GM12891 (cell line): ENCODE measurements at places on chromosomes 5 and 9.

DNA sequence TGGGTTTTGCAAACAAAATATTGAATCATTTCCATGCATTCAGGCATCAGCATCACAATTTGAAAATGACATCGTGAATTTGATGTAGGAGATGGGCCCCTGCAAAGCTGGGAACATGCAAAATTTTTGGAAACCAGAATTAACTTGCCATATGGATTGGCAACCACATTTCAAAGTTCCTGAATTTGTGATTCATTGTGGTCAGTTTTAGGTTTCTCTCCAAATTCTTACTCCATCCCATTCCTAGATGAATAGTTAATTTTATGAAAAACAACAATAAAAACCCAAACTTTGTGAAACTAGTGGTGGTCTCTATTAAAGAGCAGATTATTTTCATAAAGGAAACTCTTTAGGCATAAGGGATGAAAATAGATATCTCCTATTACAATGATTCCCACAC is 107.8 kb upstream of the SLIT3 start:
- no peak for DNase-seq

GRCh38 chr9:106307670-106308069 is 555.3 kb upstream of the ZNF462 start:
- no peak for DNase-seq

GRCh38 chr9:71683598-71684235 is 84.6 kb downstream of the CEMIP2 start:
- no peak for DNase-seq

- DNase-seq, result no peak
Observed at GRCh38 chr5:167296661-167297060, 994.8 kb upstream of the WWC1 start.

GRCh38 chr5:119370486-119370885 is 14.7 kb downstream of the TNFAIP8 start:
- no peak for DNase-seq

GRCh38 chr5:143692342-143692741 is 119.6 kb upstream of the HMHB1 start:
- no peak for DNase-seq

DNA sequence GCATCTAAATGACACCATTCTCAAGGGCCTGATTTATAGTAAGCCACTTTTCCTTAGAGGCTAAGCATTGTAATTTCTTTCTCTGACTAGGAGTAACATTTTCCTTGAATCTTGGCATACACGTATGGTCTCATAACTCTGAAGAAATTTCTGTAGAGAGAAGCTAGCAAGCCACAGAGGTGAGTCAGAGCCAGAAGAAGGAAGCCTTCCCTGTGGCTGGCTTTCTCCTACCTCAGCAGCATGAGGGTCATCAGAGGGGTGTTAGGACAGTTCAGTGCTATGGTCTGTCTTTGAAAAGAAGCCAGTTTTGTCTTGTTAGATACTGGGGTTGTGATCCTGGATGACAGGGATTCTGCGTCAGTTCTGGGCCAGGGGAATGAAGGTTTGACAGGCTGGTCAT is 3.2 kb downstream of the SNX30 start:
- no peak for DNase-seq

GRCh38 chr9:91164724-91165520 is 196.8 kb downstream of the AUH start:
- no peak for DNase-seq

DNA sequence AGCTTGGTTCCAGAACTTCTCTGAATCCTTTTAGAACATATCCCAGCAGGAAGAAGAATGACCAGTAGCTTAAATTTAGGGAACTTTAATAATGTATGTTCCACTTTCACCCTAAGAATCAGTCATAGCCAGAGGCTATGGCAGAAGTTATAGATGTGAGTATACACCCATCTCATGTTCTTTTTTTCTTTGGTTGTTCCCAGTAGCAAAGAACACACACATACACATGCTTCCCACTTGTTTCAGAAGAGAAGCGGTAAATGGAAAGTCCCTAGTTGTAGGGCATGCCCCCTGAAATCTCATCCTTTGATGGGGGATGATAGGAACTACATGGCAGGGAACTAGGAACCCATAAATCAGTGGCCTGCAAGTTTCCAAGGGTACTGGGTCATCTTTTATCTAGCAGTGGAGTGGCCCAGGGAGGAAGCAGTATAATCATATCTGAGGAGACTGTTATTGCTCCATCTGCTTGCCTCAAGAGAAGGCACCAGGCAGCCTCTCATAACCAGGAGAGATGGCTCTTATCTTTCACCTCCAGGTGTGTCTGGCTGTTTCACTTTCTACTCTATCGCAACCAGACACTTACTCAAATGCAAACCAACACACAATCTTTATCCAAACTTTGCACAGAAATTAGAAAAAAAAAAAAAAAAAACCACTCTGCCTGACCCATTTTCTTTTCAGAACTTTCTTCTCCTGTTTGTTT is 109.5 kb downstream of the SNCAIP start:
- DNase-seq, result no peak

DNA sequence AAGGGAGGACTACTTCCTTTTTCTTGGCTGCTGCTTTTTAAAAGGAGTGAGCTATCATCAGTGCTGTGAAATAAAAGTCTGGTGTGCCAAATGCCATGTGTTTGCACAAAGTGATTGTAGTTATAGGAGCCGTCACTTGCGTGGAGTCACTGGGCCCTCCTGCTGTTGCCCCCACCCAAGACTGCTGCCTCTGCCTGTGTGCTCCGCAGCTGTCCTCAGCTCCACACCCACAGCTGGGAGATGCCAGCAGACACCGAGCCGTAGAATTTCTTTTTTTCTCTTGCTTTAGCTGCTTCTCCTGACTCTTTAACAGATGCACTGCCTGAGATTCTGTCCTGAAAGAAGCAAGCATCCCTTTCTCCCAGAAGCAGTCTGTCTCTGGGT is 9.8 kb upstream of the GLE1 start:
- DNase-seq, result no peak

- DNase-seq, result no peak
Observed at GRCh38 chr5:169100735-169101075, 200.2 kb downstream of the SLIT3 start.

- no peak for DNase-seq
Observed at GRCh38 chr5:56481428-56482357, 248.6 kb upstream of the ANKRD55 start.

DNA sequence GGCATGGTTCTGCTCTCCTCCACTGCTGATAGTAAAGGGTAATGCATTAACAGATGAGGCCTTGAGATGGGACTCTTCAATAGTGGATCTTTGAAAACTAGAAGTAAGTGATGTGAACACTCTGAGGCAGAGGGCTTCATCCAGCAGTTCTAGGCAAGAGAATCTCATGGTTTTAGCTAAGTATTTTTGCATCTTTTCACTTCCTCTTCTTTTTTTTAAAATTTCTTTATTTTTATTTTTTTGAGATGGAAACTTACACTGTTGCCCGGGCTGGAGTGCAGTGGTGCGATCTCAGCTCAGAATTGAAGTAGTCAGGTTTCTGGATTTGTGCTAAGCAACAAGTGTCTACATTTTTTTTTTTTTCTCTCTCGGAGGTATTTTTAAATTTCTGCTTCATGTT is 101.9 kb downstream of the MTRR start:
- no peak for DNase-seq

- no peak for DNase-seq
Observed at GRCh38 chr9:130027533-130028365, 15.2 kb downstream of the FNBP1 start.
